Skeletal muscle cell (primary cell): ENCODE measurements at places on chromosomes 6 and 20.

DNA sequence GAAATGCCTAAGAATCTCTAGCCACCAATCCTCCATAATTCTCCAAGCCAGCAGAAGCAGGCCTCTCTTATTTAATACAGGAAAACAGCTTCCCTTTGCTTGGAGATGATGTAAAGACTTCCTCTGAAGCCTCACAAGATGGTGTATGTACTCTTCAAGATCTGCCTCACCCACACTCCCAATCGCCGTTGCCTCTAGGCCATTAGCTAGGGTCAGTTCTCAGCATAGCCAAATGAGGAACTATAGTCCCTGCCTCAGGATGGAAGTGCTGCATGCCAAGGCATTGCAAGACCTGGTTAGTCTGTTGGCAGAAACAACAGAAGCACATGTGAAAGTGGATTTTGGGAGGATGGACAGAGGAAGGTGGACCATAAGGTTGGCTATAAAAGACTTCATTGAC lies 139.1 kb downstream of the SCML4 start:
- DNase-seq = no peak

- no peak for DNase-seq
Observed at GRCh38 chr6:137268911-137269310, 49.7 kb upstream of the IFNGR1 start.

GRCh38 chr6:106509420-106510089 lies 119.7 kb downstream of the RTN4IP1 start:
- no peak for DNase-seq

- DNase-seq = no peak
Observed at GRCh38 chr6:116027801-116028200, 32.9 kb downstream of the FRK start.

GRCh38 chr6:21134356-21134755 lies 459.2 kb upstream of the SOX4 start:
- no peak for DNase-seq

GRCh38 chr20:31666258-31667042 lies 28.7 kb downstream of the COX4I2 start:
- DNase-seq = no peak

DNA sequence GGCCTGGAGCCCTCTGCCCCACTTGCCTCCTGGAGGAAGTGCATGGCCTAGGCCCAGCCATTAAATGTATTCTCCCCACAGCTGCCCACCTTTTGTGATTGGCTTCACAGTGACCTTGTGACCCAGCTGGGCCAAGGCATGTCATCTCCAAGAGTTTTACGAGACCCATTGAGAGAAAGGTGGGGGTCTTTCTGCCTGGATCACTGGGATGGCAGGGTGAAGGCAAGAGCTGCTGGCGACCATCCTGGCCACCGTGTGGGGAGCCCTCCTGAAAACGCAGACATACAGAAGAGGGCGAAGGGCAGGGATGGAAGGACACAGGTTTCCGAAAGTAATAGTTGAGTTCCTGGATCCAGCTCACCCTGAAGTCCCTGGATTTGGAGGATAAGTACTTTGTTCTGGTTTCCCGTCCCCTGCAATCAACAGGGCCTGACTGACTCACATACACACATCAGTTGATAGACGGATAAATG lies 12.3 kb upstream of the SPO11 start:
- no peak for DNase-seq

DNA sequence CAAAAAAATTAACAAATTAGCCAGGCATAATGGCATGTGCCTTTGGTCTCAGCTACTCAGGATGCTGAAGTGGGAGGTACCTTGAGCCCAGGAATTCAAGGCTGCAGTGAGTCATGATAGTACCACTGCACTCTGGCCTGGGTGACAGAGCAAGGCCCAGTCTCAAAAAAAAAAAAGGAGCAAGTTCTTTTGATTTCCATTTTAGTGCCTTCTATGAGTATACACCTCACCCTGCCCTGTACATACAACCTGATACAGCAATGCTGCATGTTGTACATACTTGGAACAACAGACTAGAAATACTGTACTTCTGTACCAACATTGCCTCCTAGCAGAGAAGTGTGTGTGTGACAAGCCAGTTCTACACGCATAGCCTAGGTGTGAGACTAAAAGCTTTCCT lies 97.3 kb upstream of the CARMIL1 start:
- DNase-seq = no peak
